ENCODE measurements at places on chromosomes 4 and X.

DNA sequence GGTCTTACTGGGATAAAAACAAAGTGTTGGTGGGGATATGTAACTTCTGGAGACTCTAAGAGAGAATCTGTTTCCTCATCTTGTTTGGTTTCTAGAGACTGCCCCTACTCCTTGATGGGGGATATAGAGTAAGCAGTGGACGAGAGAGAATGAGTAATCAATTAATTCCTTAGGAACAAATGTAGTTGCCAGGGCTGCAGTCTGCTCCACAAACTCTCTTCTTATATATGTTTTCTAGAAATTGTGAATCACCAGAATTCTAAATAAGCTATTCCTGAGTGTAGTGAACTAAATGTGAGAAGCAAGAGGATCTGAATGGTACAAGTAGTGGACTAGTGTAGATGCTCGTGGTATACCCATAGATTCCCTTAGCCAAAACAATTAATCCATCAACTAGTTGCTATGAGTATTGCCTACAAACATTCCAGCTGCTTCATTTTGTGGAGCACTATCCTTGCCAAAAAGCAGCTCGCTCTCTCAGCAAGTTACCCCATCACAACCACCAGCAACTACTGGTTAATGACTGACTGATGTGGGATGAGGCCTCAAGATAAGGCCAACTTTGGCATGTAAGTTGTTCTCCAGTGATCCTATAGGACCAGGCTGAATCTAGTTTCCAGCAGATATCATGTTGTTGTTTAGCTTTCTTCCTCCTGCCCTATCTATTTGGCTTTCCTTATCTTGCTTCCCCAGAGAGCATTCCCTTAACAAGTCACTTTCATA is 273.0 kb downstream of the SLC7A11 start:
- peak; percentile 45 for DNase-seq

GRCh38 chr4:37389967-37390580 is 145.5 kb downstream of the NWD2 start:
- no peak for DNase-seq

DNA sequence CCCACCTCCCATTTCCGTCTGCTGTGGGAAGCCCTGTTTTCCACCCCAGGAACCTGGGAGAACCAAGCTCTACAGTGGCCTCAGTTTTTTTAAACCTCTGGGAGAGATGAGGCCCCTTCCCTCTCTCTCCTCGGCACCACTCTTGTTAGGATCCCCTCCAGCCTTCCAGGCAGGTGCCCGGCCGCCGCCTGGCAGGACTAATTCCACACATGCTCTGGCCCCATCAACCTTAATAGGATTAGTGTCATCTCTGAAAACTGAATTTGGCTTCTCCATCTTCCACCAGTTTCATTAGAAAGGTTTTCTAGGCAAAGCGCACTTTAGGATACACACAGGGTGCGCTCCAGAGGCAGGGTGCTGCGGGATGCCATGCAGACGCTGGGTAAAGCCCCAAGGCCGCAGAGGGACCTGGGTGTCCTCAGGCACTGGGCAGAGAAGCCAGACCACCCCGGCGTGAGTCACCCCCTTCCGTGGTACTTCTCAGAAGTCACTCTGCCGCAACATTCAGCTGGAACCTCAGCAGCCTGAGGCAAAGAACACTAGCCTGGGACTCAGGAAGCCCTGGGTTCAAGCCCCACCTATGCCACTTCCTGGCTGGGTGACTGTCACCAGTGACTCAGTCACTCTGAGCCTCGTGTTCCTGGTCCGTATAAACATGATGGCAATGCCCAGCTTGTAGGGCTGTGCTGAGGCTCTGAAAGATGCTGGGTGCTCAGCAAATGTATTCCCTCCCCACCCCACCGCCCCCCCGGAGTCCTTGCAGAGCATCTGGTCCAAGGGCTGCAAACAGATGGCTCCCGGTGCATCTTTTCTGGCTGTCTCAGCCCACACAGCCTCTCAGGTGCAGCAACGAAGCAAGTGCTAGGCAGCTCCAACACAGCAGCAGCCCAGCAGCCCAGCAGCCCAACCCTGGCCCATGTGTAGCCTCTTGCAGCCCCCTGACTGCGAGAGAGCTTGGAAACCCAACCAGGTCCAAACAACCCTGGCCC is 29.1 kb downstream of the PPP2R2C start:
- no peak for DNase-seq

GRCh38 chrX:65668377-65669310 is 1.2 kb downstream of the MSN start:
- peak; percentile 91 for DNase-seq

GRCh38 chr4:168811786-168812651 is 198.0 kb downstream of the CBR4 start:
- DNase-seq: peak; percentile 63

DNA sequence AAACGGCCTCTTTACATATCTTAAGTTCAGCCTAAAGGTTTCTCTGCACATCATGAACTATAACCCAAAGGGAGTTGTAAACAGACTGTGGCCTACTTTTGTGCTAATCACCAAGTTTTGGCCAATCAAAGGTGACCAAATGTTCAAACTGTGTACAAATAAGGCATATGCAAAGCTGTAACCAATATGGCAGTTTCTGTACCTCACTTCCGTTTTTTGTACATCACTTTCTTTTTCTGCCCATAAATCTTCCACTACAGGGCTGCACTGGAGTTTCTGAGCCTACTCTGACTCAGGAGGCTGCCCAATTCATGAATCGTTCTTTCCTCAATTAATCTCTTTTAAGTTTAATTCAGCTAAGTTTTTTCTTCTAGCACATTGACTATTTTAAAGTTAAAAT is 318.7 kb downstream of the SLC7A11 start:
- DNase-seq: no peak

Measured in fibroblast of gingiva (primary cell).